ENCODE measurements at places on chromosomes 1 and 21. TPM values are rescaled to one million over a fixed set of nuclear protein-coding genes. Genes with fewer than 3 reads are reported as not detected.

Gene AMY1A
- total RNA-seq, result not detected

Gene DIPK1A
- total RNA-seq, result 24.6 TPM

Gene TMEM51
- total RNA-seq, result 1.5 TPM

Gene XCL2
- not detected for total RNA-seq

Gene HS2ST1
- 34.8 TPM for total RNA-seq

Gene AGMAT
- total RNA-seq, result 0.52 TPM

Gene WNT2B
- 4.7 TPM for total RNA-seq

Gene C1QB
- total RNA-seq, result not detected

Gene HORMAD1
- total RNA-seq, result not detected

Gene DHCR24
- 61.4 TPM for total RNA-seq

Gene DNASE2B
- not detected for total RNA-seq

Gene LORICRIN
- not detected for total RNA-seq

Gene FMO5
- total RNA-seq, result 1.4 TPM

Gene TRIM17
- total RNA-seq, result 0.07 TPM

Gene BARHL2
- not detected for total RNA-seq

Gene F3
- total RNA-seq, result 114 TPM

Gene LDLRAD2
- 0.13 TPM for total RNA-seq

Gene SLC1A7
- total RNA-seq, result 0.52 TPM

Gene NPPA
- total RNA-seq, result not detected

Gene TMPRSS15
- not detected for total RNA-seq

Gene BEND5
- total RNA-seq, result 0.59 TPM

Gene FCRL6
- total RNA-seq, result not detected

Gene C1orf87
- total RNA-seq, result not detected

Gene TSPAN2
- total RNA-seq, result 0.07 TPM

Gene DIO1
- total RNA-seq, result not detected

Gene CELA3B
- not detected for total RNA-seq

Gene ALX3
- total RNA-seq, result not detected

Gene SPRR2A
- not detected for total RNA-seq

Gene GRHL3
- total RNA-seq, result 0.03 TPM

Gene PDC
- total RNA-seq, result not detected

Gene SPATA45
- not detected for total RNA-seq

Gene NT5C1A
- not detected for total RNA-seq

Gene METTL13
- total RNA-seq, result 20.5 TPM

Gene KLF18
- total RNA-seq, result not detected

Gene IFNLR1
- total RNA-seq, result not detected

Gene PBX1
- 39.3 TPM for total RNA-seq

Gene SPRR2F
- total RNA-seq, result not detected

Gene FNDC10
- 3.6 TPM for total RNA-seq

Gene IFI44L
- 3.8 TPM for total RNA-seq

Gene KCNT2
- total RNA-seq, result 6.6 TPM

Gene TMEM240
- total RNA-seq, result 4.0 TPM

All from smooth muscle cell of the pulmonary artery (primary cell).